ENCODE measurements at places on chromosomes 3 and 15. TPM values are rescaled to one million over a fixed set of nuclear protein-coding genes. Genes with fewer than 3 reads are reported as not detected.

GHRL gene
- not detected for total RNA-seq

MYRIP gene
- total RNA-seq = 7.4 TPM

GOLGA8Q gene
- 2.7 TPM for total RNA-seq

CHST13 gene
- 4.2 TPM for total RNA-seq

NRROS gene
- total RNA-seq = 5.4 TPM

LDHAL6B gene
- not detected for total RNA-seq

RPUSD2 gene
- 12.8 TPM for total RNA-seq

SCN11A gene
- not detected for total RNA-seq

- H3K4me3 ChIP-seq = no peak overlapping the region
- no peaks in the 10 kb centered on the region for H3K4me1 ChIP-seq
- H3K36me3 ChIP-seq = no peaks in the 10 kb centered on the region
- H3K27me3 ChIP-seq = no peaks in the 10 kb centered on the region
- DNase-seq = no peak
Observed at GRCh38 chr3:110413266-110413665, 658.4 kb upstream of the NECTIN3 start.

DNA sequence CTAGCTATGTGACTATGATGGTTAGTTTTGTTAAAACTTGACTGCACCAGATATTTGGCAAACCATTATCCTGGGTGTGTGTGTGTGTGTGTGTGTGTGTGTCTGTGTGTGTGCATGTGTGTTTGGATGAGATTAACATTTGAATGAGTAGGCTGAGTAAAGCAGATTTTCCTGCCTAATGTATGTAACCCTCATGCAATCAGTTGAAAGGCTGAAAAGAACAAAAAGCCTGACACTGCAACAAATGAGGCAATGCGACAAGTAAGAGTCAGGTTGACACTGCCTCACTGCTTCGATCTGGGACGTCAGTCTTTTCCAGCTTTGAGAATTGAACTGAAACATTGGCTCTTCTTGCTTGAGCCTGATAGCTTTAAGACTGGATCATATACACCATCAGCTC, 643.0 kb downstream of the NAALADL2 start:
- no peak overlapping the region for H3K4me3 ChIP-seq
- no peak for DNase-seq
- no peaks in the 10 kb centered on the region for H3K36me3 ChIP-seq

GRCh38 chr3:156400735-156401134, 154.2 kb downstream of the SSR3 start:
- H3K27ac ChIP-seq = no peak overlapping the region
- no peak overlapping the region for H3K4me3 ChIP-seq
- H3K27me3 ChIP-seq = no peaks in the 10 kb centered on the region
- no peaks in the 10 kb centered on the region for H3K36me3 ChIP-seq
- DNase-seq = no peak

GRCh38 chr15:41821831-41822230, 6.1 kb upstream of the JMJD7 start:
- DNase-seq = no peak
- no peaks in the 10 kb centered on the region for H3K36me3 ChIP-seq
- H3K27me3 ChIP-seq = no peaks in the 10 kb centered on the region
- H3K4me3 ChIP-seq = no peak overlapping the region
- no peaks in the 10 kb centered on the region for H3K4me1 ChIP-seq

- H3K36me3 ChIP-seq = no peaks in the 10 kb centered on the region
- DNase-seq = no peak
- H3K27me3 ChIP-seq = no peaks in the 10 kb centered on the region
- peaks cover 8% of the 10 kb centered on the region for H3K4me1 ChIP-seq
Observed at GRCh38 chr15:57401546-57401945, 25.2 kb downstream of the CGNL1 start.

- no peaks in the 10 kb centered on the region for H3K27me3 ChIP-seq
- H3K4me1 ChIP-seq = no peaks in the 10 kb centered on the region
- no peak overlapping the region for H3K27ac ChIP-seq
- no peaks in the 10 kb centered on the region for H3K36me3 ChIP-seq
Observed at GRCh38 chr3:178778589-178778988, 242.4 kb downstream of the KCNMB2 start.

DNA sequence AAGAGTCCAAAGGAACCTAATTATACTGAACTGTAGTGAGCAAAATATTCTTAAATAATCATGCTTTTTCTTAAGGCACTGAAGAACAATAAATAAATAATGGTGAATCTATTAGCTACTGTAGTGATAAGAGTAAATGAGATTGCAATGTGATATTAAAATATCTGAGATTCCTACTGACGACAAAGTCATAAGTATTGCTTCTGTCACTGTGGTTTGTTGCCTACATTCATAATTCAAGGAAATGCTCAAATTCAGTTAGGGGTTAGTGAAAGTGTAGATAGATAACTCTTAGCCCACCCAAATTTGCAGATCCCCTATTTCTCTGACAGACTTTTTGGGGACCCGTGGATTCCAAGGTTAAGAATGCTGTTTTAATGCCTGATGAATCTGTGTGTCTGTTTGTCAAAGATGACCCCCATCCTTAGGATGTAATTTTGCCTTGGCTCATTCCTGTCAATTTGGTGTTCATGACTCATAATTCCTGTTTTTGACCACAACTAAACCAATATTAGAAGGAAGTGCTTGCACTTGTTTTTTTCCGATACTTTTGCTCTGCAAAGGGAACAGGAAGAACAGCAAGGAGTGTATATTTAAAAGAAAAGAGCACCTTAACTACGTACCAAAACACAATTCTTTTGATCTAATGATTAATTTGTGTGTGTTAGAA, 86.7 kb downstream of the MAGI1 start:
- H3K36me3 ChIP-seq = no peaks in the 10 kb centered on the region
- no peak for DNase-seq
- peaks cover 21% of the 10 kb centered on the region for H3K4me1 ChIP-seq
- H3K4me3 ChIP-seq = no peak overlapping the region

- DNase-seq = no peak
- H3K27me3 ChIP-seq = no peaks in the 10 kb centered on the region
- no peak overlapping the region for H3K4me3 ChIP-seq
- H3K27ac ChIP-seq = no peak overlapping the region
- no peaks in the 10 kb centered on the region for H3K4me1 ChIP-seq
Observed at GRCh38 chr15:33215941-33216872, 21.7 kb upstream of the FMN1 start.

DNA sequence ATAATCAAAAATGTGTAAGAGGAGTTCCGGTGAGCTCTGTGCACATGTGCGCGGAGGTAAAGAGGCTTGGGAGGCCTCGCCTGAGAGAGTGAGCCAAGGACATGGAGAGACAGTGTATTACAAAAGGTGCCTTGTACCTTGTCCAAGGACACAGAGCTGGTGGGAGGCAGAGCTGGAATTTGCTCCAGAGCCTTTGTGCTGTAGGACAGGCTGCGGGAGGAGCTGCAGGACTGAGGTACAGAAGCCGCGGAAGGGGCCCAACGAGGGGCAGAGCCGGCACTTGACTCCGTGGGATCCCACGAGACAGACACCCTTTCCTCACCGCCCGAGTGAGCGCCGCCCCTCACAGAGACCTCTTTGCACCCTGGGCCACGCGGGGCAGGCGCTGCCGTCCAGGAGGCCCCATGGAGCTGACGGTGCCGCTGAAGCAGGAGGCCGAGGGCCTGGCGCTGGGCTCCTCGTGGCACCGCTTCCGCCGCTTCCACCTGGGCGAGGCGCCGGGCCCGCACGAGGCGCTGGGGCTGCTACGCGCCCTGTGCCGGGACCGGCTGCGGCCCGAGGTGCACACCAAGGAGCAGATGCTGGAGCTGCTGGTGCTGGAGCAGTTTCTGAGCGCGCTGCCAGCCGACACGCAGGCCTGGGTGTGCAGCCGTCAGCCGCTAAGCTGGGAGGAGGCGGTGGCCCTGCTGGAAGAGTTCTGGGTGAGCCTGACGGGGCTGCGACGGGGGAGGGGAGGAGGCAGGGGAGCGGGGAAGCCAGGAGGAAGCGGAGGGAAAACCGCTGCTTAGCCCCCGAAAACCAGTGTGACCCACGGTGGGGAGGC, 68.7 kb downstream of the SLTM start:
- H3K27ac ChIP-seq = no peak overlapping the region
- H3K4me3 ChIP-seq = peak overlapping the region; percentile 41
- no peak for DNase-seq
- H3K4me1 ChIP-seq = peaks cover 13% of the 10 kb centered on the region

DNA sequence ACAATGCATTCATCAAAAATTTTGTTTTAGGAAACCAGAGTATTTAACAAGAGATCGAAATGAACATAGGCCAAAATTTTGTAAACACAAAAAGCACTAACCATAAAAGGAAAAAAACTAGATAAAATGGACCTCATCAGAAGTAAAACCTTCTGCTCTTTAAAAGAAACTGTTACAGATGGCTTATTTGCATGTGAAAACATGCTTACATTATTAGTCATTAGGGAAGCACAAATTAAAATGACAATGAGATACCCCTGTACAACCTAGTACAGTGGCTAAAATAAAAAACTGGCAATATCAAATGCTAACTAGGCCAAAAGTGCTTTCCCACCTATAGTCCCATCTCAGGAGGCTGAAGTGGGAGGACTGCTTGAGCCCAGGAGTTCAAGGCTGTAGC, 19.3 kb downstream of the UBR1 start:
- no peak for DNase-seq
- H3K4me3 ChIP-seq = no peak overlapping the region
- peaks cover 12% of the 10 kb centered on the region for H3K4me1 ChIP-seq

DNA sequence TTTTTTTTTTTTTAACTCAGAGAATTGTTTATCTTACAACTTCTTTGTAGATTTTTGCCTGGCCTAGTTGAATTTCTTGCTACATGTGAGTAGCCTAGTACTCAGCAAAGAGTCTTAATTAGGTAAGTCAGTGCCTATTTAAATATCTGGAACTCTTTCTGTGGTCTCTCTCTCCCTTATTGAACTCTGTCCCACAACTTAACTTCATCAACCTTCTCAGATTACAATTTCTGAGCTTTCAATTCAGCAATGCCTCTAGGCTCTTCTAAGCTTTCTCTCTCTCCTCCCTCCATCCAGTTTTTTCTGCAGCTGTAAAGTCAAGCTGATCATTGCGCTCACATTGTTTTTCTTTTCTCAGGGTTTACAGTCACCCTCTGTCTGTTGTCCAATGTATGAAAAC, 517.6 kb upstream of the ROBO1 start:
- H3K4me1 ChIP-seq = no peaks in the 10 kb centered on the region
- DNase-seq = no peak
- no peaks in the 10 kb centered on the region for H3K27me3 ChIP-seq
- H3K36me3 ChIP-seq = no peaks in the 10 kb centered on the region
- no peak overlapping the region for H3K27ac ChIP-seq

- peak overlapping the region; percentile 30 for H3K4me3 ChIP-seq
- no peak overlapping the region for H3K27ac ChIP-seq
- no peak for DNase-seq
Observed at GRCh38 chr3:186193534-186194450, 84.9 kb upstream of the ETV5 start.

- H3K27me3 ChIP-seq = no peaks in the 10 kb centered on the region
- H3K4me3 ChIP-seq = no peak overlapping the region
- H3K4me1 ChIP-seq = no peaks in the 10 kb centered on the region
Observed at GRCh38 chr3:62559831-62560445, 186.6 kb upstream of the FEZF2 start.

- no peaks in the 10 kb centered on the region for H3K4me1 ChIP-seq
- H3K27me3 ChIP-seq = no peaks in the 10 kb centered on the region
- no peaks in the 10 kb centered on the region for H3K36me3 ChIP-seq
- no peak overlapping the region for H3K27ac ChIP-seq
- H3K4me3 ChIP-seq = no peak overlapping the region
Observed at GRCh38 chr3:139630542-139630941, 47.2 kb downstream of the NMNAT3 start.

GRCh38 chr3:151168269-151169094, 34.5 kb downstream of the GPR171 start:
- no peaks in the 10 kb centered on the region for H3K27me3 ChIP-seq
- DNase-seq = no peak
- H3K4me3 ChIP-seq = no peak overlapping the region
- no peaks in the 10 kb centered on the region for H3K36me3 ChIP-seq
- H3K27ac ChIP-seq = no peak overlapping the region

DNA sequence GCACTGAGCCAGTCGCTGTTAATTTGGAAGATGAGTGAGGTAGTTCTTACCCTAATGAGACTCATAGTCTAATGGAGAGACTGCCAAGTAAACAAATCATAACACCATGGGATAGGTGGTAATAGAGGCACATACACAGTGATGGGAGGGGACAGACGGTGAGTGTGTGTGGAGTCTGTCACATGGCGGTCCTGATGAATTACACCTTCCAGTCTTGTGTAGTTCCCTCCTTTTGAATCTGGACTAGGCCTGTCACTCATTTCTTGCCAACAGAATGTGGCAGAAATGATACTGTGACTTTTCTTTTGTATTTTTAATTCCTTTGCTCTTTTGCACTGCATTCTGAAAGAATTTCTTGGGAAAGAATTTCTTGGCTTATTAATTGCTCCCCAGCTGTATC, 78.1 kb downstream of the NR1D2 start:
- H3K27ac ChIP-seq = no peak overlapping the region
- H3K27me3 ChIP-seq = no peaks in the 10 kb centered on the region
- H3K36me3 ChIP-seq = no peaks in the 10 kb centered on the region
- H3K4me1 ChIP-seq = no peaks in the 10 kb centered on the region

GRCh38 chr3:135807879-135808278, 157.6 kb upstream of the PPP2R3A start:
- H3K4me3 ChIP-seq = no peak overlapping the region
- no peaks in the 10 kb centered on the region for H3K36me3 ChIP-seq
- no peaks in the 10 kb centered on the region for H3K27me3 ChIP-seq
- H3K4me1 ChIP-seq = no peaks in the 10 kb centered on the region
- no peak overlapping the region for H3K27ac ChIP-seq
- no peak for DNase-seq
